ENCODE measurements at places on chromosomes 5 and 9. TPM values are rescaled to one million over a fixed set of nuclear protein-coding genes. Genes with fewer than 3 reads are reported as not detected.

- H3K27me3 ChIP-seq: peaks cover 4% of the 10 kb centered on the region
- no peak for DNase-seq
- H3K27ac ChIP-seq: no peak overlapping the region
- no peaks in the 10 kb centered on the region for H3K36me3 ChIP-seq
- H3K4me1 ChIP-seq: no peaks in the 10 kb centered on the region
Observed at GRCh38 chr5:66582499-66583165, 13.6 kb upstream of the MAST4 start.

DNA sequence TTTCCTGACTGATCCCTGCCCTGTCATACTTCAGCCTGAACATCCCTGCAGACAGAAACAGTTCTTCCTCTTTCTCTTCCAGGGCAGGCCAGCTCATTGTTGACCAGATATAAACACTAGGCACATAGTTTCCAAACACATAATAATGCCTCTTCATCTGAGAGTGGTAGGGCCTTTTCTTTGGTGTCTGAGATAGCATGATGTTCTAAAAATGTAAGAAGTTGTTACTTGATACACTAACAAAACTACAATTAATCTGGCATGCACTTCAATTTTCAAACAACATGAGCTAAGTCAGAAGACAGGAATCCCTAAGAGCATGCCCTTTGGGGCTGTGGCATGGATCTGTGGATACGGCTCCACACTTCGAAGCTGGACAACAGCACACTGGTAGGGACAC is 246.6 kb downstream of the SPOCK1 start:
- H3K36me3 ChIP-seq: no peaks in the 10 kb centered on the region
- H3K4me1 ChIP-seq: no peaks in the 10 kb centered on the region
- H3K27ac ChIP-seq: no peak overlapping the region
- H3K4me3 ChIP-seq: no peak overlapping the region
- DNase-seq: no peak

GRCh38 chr5:116459301-116459700 is 115.3 kb downstream of the SEMA6A start:
- H3K27ac ChIP-seq: no peak overlapping the region
- no peak overlapping the region for H3K4me3 ChIP-seq
- peaks cover 9% of the 10 kb centered on the region for H3K4me1 ChIP-seq

The INSL4 gene
- total RNA-seq: 0.13 TPM

The HBEGF gene
- total RNA-seq: 8.3 TPM

DNA sequence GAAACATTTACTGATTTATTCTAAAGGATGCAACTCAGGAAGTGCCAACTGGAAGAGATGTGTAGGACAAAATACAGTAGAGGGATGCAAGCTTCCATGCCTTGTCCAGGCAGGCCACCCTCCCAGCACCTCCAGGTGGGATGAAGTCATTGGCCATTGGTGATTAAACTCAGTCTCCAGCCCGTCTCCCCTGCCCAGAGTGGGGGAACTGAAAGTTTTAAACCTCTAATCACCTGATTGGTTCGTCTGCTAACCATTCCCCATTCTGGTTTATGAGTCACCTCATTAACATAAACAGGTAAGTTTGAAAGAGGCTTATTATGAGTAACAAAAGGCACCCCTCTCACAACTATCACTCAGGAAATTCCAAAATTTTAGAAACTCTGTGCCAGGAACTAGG is 8.1 kb downstream of the TNFAIP8 start:
- peaks cover 16% of the 10 kb centered on the region for H3K4me1 ChIP-seq
- no peak overlapping the region for H3K4me3 ChIP-seq
- H3K27ac ChIP-seq: no peak overlapping the region

DNA sequence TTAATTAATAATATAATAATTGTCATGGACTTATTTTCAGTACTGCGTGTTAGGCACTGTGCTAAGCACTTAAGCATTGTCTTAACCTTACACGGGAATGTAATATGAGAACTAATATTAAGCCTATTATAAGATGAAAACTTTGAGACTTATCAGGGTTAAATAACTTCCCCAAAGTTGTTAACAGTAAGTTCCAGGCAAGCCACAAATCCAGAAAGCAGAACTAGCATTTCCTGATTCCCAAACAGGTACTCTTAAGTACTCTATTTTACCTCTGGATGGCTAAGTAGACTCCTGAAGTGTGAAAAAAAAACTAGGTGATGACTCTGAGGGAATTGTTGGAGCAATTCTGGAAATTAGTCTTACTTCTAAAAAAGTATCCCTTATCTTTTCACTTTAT is 23.8 kb downstream of the GABRG2 start:
- no peaks in the 10 kb centered on the region for H3K36me3 ChIP-seq
- no peaks in the 10 kb centered on the region for H3K27me3 ChIP-seq
- no peaks in the 10 kb centered on the region for H3K4me1 ChIP-seq
- H3K27ac ChIP-seq: no peak overlapping the region
- H3K4me3 ChIP-seq: no peak overlapping the region
- no peak for DNase-seq

GRCh38 chr9:112029921-112030444 is 133.4 kb downstream of the UGCG start:
- H3K36me3 ChIP-seq: no peaks in the 10 kb centered on the region
- peak overlapping the region; percentile 85 for H3K27ac ChIP-seq
- peaks cover 12% of the 10 kb centered on the region for H3K4me1 ChIP-seq
- peak; percentile 67 for DNase-seq

- no peaks in the 10 kb centered on the region for H3K27me3 ChIP-seq
- no peaks in the 10 kb centered on the region for H3K36me3 ChIP-seq
- no peak for DNase-seq
- H3K4me3 ChIP-seq: no peak overlapping the region
- no peaks in the 10 kb centered on the region for H3K4me1 ChIP-seq
Observed at GRCh38 chr5:2410451-2410850, 341.0 kb downstream of the IRX2 start.

GRCh38 chr9:98484162-98484561 is 224.6 kb downstream of the GABBR2 start:
- H3K27ac ChIP-seq: no peak overlapping the region
- no peak for DNase-seq
- H3K4me3 ChIP-seq: no peak overlapping the region
- no peaks in the 10 kb centered on the region for H3K4me1 ChIP-seq
- no peaks in the 10 kb centered on the region for H3K36me3 ChIP-seq

The C9orf85 gene
- total RNA-seq: 20.3 TPM

DNA sequence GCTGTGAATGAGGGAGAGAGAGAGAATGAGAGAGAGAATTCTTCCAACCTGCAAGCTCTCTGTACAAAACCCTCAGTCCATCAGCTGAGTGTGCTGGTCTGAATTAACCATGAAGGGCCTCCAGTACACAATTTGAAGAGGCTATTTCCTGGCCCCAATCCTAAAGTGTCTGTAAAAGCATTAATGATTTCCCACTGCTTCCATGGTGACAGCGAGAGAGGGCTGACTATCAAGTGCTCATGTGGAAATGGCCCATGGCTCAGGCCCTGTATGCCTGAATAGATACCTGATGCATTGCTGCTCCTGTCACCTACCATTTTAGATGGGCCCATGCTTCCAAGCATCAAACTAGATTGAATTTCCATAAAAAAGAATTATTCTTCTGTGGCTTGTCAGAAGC is 592.4 kb downstream of the KIF4B start:
- no peak overlapping the region for H3K27ac ChIP-seq
- no peaks in the 10 kb centered on the region for H3K27me3 ChIP-seq
- no peak overlapping the region for H3K4me3 ChIP-seq
- no peaks in the 10 kb centered on the region for H3K4me1 ChIP-seq
- H3K36me3 ChIP-seq: no peaks in the 10 kb centered on the region
- no peak for DNase-seq

The CDX1 gene
- 54.6 TPM for total RNA-seq

DNA sequence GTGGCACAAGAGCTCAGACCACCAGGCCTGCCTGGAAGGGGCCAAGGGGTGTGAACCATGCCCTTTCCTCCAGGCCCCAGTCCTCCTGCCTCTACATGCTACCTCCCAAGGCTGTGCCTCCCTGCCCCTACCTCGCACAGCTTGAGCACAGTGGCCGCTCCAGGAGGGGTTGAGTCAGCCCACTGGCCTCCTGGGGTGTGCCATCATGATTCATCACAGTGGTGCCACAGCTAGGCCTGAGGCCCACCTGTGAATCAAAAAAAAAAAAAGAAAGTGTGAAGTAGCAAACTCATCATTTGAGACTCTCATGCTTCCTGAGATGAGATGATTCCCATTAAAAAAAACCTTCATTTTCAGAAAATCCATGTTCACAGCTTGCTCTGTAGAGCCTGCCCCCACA is 240.5 kb downstream of the HSPA4 start:
- H3K27me3 ChIP-seq: no peaks in the 10 kb centered on the region
- H3K27ac ChIP-seq: no peak overlapping the region
- no peaks in the 10 kb centered on the region for H3K36me3 ChIP-seq
- no peak overlapping the region for H3K4me3 ChIP-seq
- no peak for DNase-seq
- H3K4me1 ChIP-seq: peaks cover 4% of the 10 kb centered on the region

The TRIM32 gene
- 30.8 TPM for total RNA-seq

The RETREG1 gene
- 24.6 TPM for total RNA-seq

DNA sequence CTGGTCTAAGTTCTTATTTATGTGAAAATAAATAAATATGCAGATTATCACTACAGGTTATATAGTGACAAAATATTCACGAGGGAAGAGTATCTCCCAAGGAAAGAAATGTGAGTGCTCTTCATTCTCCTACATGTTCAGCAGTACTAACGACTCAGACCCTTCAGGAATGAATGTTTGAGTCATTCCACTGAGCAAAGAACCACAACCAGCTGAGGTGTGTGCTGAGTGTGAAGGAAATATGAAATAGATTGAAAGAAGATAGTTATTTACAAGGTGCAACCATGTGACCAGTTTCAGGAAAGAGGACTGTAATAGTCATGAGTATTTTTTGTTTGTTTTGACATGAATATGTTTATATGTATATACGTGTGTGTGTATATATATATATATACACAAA is 228.7 kb downstream of the TUSC1 start:
- H3K27me3 ChIP-seq: no peaks in the 10 kb centered on the region
- no peaks in the 10 kb centered on the region for H3K36me3 ChIP-seq
- H3K27ac ChIP-seq: no peak overlapping the region
- H3K4me1 ChIP-seq: no peaks in the 10 kb centered on the region
- no peak for DNase-seq

DNA sequence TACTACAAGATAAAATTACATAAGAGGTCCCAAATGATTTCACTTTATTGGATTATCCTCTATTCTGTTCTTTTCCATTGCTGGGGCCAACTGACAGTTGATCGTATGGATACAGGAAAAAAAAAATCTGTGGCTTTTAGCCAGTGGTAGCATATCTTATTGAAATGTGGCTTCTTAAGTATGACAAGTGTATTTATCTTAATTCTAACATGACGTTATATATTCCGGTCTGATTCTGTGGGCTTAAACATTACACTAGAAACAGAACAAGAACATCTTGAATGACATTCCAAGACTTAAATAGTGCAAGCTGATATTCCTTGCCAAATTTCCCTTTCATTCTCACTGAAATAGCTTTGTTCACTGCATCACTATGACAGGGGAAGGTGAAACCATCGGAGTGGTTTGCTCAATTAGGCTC is 117.9 kb downstream of the INSYN2B start:
- H3K27me3 ChIP-seq: no peaks in the 10 kb centered on the region

The EDIL3 gene
- 42.4 TPM for total RNA-seq

- H3K4me3 ChIP-seq: no peak overlapping the region
- no peaks in the 10 kb centered on the region for H3K4me1 ChIP-seq
- no peaks in the 10 kb centered on the region for H3K36me3 ChIP-seq
- no peak overlapping the region for H3K27ac ChIP-seq
- DNase-seq: no peak
Observed at GRCh38 chr5:38678076-38678475, 121.6 kb upstream of the LIFR start.

- H3K27me3 ChIP-seq: no peaks in the 10 kb centered on the region
- H3K4me3 ChIP-seq: no peak overlapping the region
- no peak for DNase-seq
- no peak overlapping the region for H3K27ac ChIP-seq
- H3K36me3 ChIP-seq: no peaks in the 10 kb centered on the region
Observed at GRCh38 chr9:2837915-2838314, 6.0 kb downstream of the PUM3 start.

GRCh38 chr5:81181576-81182316 is 51.4 kb upstream of the CKMT2 start:
- no peak overlapping the region for H3K4me3 ChIP-seq
- no peak for DNase-seq
- H3K4me1 ChIP-seq: no peaks in the 10 kb centered on the region
- no peaks in the 10 kb centered on the region for H3K27me3 ChIP-seq
- H3K36me3 ChIP-seq: no peaks in the 10 kb centered on the region

The LCNL1 gene
- total RNA-seq: 0.13 TPM

GRCh38 chr5:42798284-42799240 is 13.1 kb downstream of the SELENOP start:
- H3K36me3 ChIP-seq: no peaks in the 10 kb centered on the region
- no peak overlapping the region for H3K4me3 ChIP-seq
- H3K27me3 ChIP-seq: no peaks in the 10 kb centered on the region
- peak overlapping the region; percentile 28 for H3K27ac ChIP-seq
- H3K4me1 ChIP-seq: no peaks in the 10 kb centered on the region

- no peak for DNase-seq
- no peaks in the 10 kb centered on the region for H3K36me3 ChIP-seq
- H3K4me3 ChIP-seq: no peak overlapping the region
- peak overlapping the region; percentile 99 for H3K27ac ChIP-seq
Observed at GRCh38 chr5:172906436-172906835, 52.8 kb upstream of the RPL26L1 start.

GRCh38 chr5:120456006-120456405 is 8.1 kb upstream of the PRR16 start:
- no peak overlapping the region for H3K27ac ChIP-seq
- H3K4me1 ChIP-seq: peaks cover 6% of the 10 kb centered on the region
- H3K36me3 ChIP-seq: no peaks in the 10 kb centered on the region
- H3K4me3 ChIP-seq: no peak overlapping the region

The FRMD3 gene
- total RNA-seq: 6.5 TPM

The CBY3 gene
- total RNA-seq: not detected

GRCh38 chr9:105484226-105484625 is 36.4 kb downstream of the FSD1L start:
- H3K4me3 ChIP-seq: no peak overlapping the region
- peak; percentile 12 for DNase-seq
- no peaks in the 10 kb centered on the region for H3K4me1 ChIP-seq
- no peak overlapping the region for H3K27ac ChIP-seq
- H3K27me3 ChIP-seq: no peaks in the 10 kb centered on the region

DNA sequence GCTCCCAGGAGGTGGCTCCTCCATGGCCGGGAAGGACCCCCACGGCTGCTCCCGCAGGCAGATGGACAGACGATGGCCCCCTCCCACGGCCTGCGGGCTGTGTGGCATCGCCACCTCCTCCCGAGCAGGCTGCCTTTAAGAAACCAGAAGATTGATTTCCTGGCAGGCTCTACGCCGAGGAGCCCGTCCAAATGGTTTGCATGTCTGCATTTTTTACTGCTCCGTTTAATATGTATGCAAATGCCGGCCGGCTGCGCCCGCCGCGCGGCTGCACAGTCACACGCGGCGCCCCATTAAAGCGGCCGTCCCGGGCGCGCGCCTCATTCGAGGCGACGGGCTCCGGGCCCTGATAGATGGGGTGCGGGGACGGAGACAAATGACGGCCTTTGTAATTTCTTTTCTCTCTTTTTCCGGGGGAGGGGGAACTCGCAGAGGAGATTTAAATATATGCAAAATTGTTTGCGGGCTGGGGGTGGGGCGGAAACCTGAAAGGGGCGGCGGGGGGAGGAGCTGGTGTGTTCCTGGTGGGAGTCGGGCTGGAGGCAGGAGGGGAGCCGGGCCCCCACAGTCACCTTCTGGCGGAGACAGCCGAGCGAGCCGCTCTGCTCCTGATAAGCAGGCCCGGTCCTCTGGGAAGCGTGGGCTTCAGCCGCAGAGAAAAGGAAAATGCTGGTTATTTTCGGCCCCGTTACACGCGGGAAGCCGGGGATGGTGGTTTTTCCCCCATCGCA is 158.7 kb upstream of the IER5L start:
- peak overlapping the region; percentile 96 for H3K27ac ChIP-seq
- H3K4me1 ChIP-seq: peaks cover 51% of the 10 kb centered on the region
- DNase-seq: peak; percentile 81
- no peaks in the 10 kb centered on the region for H3K27me3 ChIP-seq
